ENCODE measurements at places on chromosomes 3 and 15.

DNA sequence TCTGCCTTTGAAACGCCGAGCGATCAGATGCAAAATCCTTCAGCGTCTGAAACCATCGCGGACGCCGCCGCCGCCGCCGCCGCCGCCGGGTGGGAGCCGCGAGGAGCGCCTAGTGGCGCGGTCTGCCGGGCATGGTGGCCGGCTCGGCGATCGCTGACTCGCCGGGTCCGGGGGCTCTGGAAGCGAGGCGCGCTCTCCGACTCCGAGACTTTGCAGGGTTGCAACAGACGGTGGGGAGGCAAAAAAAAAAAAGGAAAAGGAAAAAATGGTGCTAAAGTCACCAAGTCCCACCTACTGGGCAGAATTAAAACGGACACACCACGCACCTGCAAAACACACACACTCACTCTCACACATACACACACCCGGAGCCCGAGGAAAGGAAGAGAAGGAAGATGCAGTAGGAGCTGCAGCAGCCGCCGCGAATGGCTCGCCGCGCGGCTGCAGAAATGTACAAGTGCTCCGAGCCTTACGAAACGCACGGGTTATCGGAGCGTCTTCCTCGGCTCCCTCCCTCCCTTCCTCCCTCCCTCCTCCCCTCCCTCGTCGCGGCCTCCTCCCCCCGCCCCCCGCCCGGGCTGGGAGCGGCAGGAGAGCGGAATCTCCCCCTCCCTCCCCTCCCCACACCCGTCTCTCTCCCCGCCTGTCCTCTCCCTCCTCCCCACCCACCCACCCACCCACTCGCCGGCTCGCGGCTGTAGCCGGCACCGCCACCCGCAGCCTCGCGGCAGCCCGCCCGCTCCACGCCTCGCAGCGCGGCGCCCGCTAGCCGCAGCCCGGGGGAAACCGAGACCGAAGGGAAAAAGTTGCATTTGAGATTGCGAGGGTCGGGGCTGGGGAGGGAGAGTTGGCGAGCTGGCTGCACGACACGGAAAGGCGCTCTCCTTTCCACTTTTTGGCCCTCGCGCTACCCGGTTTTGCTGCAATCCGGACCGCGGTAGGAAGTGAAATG lies at the start of gene NTRK3:
NTRK3 (minus strand) TSS at position 461 of the 952 bp plus-strand sequence. CDS start 586 bp downstream, outside the sequence.
- no peak for DNase-seq

GRCh38 chr3:125019271-125019670 lies 36.5 kb downstream of the HEG1 start:
- DNase-seq = no peak

GRCh38 chr3:6396631-6397030 lies 464.3 kb upstream of the GRM7 start:
- DNase-seq = no peak

DNA sequence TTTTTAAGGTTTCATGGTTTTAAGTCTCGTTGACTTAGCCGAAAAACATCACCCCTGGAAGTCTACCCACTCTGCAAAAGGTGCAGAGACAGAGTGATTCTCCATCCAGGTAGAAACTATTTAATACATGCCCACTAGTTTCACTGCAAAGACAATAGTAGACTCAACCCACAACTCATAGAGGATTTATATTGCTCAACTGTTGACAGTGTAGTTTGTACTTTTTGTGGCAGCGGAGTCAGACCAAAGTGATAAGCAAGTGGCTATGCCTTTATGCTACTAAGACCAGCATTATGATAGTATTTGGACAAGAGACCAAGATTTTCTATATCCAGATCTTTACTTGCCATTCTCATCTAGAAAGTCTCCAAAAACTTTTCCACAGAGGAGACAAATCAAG lies 98.8 kb upstream of the ZBTB20 start:
- no peak for DNase-seq

GRCh38 chr15:38111070-38111469 lies 141.6 kb upstream of the SPRED1 start:
- DNase-seq = no peak

DNA sequence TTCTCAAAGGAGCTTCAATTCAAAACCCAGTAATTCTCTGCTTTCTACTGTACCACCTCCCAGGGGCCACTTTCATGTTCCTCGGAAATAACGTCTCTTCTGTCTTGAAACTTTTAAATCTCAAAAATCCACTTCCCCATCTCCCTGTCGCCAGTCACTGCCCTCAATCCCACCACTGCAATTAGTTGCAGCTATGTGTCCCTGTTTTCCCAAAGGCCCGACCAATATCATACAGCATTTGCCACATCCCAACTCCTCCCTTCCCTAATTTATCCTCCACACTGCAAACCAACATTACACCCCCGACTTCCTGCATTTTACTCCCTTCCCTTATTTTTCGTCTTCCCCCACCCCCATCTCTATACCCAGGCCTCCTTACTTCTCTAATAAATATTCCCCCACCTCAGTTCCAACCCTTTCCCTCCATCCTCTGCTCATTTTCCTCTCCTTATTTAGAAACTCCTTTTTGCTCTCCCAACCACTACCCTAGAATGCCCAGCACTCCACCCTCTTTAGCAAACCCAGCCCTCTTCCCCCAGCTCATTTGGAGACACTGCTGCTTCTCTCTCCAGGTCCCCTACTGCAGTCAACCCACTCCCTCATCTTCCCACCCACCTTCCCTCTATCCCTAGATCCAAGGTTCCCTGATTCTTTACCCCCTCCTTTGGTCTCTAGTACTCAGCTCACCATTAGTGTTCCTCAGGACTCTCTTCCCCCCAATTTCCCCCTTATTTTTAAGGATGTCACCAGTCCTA lies 1.1 kb downstream of the NPTN start:
- DNase-seq = no peak

DNA sequence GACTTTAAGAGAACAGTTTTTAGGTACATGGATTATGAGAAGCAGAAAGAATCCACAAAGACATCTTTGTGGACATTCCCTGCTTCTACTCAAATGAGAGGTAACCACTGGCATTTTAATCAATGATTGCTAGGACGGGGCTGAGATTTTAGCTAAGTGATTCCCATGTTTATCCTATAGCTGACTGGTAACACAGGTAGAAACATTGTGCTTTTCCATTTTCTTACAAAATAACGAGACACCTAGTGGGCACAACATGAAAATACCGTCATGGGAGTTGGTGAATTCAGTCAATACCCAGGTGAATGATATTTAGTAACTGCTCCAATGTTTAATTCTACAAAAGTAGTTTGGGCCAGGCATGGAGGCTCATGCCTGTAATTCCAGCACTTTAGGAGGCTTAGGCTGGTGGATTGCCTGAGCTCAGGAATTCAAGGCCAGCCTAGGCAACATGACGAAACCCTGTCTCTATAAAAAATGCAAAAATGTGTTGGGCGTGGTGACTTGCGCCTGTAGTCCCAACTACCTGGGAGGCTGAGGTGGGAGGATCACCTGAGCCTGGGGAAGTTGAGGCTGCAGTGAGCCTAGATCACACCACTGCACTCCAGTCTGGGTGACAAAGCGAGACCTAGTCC lies 37.2 kb upstream of the DENND4A start:
- no peak for DNase-seq

DNA sequence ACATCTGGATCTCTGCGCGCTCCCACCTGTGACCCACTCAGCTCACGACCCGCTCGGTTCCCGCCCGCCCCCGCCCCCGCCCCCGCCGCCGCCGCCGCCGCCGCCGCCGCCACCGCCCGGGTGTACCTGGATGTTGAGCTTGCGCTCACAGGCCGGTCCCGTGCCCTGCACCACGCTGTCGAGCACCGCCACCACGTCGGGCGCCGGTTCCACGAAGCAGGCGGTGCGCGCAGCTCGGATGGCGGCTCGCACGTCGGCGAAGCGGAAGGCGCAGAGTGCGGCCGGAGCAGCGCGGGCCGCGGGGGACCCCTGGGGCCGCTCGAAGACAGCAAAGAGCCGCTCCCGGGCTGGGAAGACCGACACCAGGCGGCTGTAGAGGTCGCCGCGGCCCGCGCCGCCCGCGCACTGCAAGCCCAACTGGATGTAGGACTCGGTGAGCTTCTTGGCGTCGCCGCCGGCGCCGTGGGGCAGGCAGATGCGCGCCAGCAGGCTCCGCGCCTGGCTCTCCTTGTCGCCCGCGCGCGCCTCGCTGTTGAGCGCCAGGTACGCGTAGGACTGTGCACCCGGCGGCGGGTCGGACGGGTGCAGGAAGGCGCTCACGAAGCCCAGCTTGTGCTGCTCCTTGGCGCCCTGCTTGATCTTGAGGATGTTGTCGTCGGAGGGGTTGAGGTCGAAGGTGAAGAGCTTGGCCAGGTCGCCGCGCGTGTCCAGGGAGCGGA lies 1.1 kb downstream of the PLXND1 start:
- DNase-seq = no peak

DNA sequence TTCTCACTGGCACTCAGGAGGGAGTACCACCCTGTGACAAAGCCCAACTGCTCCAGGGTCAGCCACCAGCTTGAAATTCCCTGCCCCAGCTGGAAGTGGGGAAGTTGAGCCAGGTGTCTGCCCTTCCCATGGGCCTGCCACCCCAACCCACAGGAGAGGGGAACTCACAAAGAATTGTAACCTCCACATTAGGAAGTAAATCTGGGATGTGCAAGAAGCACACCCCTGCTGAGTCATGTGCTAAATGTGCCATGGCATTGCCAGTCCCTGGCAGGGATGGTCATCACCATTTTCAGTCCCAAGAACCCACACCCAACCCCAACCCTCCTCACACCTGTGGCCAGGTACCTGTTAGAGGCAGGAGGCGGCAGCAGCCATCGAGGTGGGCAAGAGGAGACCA lies 165.2 kb upstream of the THBS1 start:
- DNase-seq = no peak

GRCh38 chr15:72368325-72368724 lies 7.5 kb downstream of the HEXA start:
- DNase-seq = no peak

DNA sequence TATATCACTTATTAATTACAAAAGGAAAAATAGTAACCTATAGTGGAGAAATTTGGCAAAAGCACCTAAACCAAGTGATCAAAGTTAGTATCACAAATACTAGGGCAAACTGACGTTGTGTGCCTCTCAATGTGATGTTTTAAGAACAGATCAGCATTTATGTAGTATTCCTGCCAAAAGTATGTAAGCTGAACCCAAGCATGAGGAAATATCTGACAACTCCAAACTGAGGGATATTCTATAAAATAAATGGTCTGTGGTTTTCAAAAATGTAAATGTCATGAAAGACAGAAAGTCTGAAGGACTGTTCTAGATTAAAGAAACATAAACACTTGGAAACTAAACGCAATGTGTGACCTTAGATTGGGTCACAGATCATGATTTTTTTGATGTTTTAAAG lies 34.3 kb upstream of the PIK3CA start:
- DNase-seq = no peak

- peak; percentile 37 for DNase-seq
Observed at GRCh38 chr3:72625602-72626337, 222.5 kb downstream of the SHQ1 start.

DNA sequence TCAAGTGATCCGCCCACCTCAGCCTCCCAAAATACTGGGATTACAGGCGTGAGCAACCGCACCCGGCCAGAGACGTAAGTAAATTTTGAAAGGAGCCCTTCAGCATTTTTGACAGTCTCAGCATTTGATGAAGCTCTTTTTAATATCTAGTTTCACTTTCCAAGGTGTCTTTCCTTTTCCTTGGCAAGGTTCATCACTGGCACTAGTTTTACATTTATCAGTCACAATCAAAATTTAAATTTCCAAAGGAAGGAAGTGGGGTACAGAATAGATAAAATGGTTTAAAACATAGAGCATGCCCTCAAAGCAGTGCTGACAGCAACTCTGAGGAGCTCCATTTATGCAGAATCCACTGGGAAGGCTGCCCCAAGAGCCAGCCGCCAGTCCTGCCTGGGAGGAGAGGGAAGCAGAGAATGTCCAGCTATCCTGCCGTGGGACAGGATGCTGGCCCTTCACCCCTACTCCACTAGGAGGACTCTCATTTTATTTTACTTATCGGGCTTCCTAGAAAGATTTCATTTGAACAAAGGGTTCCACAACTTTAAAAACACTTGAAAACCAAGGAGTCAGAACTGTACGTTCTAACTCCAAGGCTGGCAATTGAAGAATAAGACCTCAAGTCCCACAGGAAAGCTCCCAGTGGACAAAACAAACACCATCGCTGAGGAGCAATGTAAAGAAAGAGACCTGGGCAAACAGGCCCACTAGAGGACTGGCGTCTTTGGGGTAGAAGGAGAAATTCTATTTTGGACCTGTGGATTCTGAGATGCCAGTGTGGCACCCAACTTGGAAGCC lies 9.9 kb downstream of the SFMBT1 start:
- no peak for DNase-seq

GRCh38 chr3:177110386-177110785 lies 86.9 kb downstream of the TBL1XR1 start:
- no peak for DNase-seq

- DNase-seq = no peak
Observed at GRCh38 chr3:34020726-34021680, 222.6 kb downstream of the PDCD6IP start.

- no peak for DNase-seq
Observed at GRCh38 chr15:61756071-61756820, 304.0 kb downstream of the VPS13C start.

GRCh38 chr3:157249606-157250005 lies 89.7 kb upstream of the CCNL1 start:
- no peak for DNase-seq

DNA sequence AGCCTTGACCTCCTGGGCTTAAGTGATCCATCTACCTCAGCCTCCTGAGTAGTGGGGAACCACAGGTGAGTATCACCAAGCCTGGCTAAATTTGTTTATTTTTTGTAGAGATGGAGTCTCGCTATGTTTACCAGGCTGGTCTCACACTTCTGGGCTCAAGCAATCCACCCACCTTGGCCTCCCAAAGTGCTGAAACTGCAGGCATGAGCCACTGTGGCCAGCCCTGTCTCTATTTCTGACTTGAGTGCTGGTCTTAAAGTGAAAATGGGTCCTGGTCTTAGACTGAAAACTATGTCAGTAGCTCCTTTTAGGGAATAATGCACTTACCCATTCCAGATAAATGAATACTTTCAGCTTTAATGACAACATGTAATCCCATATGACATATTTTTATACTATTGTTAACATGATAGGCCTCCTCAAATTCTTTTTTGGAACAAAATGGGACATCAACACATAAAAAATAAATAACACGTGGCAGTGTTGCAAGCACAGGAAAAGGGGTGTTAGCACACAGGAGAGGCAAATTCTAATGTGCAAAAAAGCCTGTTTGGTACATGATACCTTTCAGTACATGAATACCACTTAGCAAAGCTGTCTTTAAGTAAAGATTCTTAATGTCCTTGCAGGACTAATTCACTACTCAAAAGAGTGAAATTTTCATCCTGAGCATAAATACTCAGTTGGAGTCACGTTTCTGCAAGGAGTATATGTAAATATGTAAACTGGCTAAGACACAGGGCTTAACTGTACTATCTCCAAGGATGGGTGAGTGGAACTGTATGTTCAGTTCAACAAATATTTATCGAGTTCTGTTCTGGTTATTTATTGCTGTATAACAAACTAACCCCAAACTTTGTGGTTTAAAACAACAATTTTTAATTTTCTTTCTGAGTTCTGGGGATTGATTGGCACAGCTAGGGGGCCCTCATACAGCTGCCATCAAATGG lies 194.7 kb downstream of the NR1D2 start:
- DNase-seq = no peak

DNA sequence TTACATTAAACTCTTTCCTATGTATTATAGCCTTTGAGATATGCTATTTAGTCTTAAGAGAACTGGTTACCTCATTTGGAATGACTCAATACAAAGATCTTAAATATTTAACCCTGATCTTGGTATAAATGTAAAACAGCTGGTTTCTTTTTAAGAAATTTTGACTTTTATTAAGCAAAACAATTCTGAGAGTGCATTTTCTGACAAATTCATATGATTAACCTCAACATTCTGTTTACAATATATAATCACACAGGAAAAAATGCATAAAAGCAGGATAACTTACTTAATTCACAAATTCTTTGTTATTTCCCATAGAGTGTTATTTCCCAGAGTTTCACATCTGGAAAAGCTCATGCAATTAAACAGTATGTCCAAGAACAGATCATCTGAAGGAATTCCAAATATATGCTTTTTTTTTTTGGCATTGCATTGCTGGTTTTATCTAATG lies 400.4 kb upstream of the THBS1 start:
- peak; percentile 80 for DNase-seq
